Activated T-cell treated with anti-CD3 and anti-CD28 coated beads, Interleukin-2, amount 50 U/mL, for 4 hours (primary cell): ENCODE measurements at places on chromosomes 2 and 18. TPM values are rescaled to one million over a fixed set of nuclear protein-coding genes. Genes with fewer than 3 reads are reported as not detected.

GRCh38 chr2:177174486-177174885 lies 38.1 kb upstream of the HNRNPA3 start:
- DNase-seq = no peak

GRCh38 chr18:31610286-31611205 lies 18.9 kb downstream of the TTR start:
- DNase-seq = no peak

GRCh38 chr2:156892467-156893281 lies 364.8 kb upstream of the GALNT5 start:
- DNase-seq = no peak

DNA sequence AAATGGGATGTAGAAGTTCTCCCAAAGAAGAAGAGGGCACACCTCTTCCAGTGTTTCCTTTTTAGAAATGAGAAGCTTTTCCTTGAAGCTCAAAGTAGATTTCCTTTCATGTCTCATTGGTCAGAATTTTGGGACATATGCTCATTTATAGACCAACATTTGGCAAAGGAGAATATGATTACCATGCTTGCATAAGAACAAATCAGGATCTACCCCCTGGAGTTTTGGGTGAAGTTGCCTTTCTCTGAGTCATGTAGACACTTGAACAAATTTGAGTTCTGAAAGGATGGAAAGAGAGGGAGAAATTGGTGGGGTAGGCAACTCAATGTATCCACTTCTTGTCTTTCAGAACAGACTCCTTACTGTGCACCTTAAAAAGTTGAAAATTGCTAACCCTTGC lies 409.0 kb downstream of the SLC4A3 start:
- no peak for DNase-seq

DNA sequence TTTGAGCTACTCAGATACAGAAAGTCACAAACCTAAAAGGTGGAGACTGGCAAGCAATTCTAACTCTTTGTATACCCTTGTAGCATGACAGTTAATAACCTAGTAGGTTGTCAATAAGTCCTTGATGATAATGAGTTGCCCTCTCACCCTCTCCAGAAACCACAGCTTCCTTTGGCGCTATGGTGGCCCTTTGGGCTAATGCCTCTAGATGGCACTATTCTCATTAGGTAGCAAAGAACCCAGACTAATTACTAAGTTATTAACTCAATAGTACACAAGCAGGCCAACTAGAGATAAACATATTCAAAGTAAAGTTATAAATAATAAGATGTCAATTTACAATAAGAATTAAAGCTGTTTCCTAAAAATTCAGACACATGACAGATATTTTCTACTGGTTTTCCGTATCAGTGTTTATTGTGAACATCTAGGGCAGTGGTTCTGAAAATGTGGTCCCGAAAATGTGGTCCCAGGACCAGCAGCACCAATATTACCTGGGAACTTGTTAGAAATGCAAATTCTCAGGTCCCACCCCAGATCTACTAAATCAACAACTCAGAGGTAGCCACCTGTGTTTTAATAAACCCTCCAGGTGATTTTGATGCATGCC lies 41.1 kb downstream of the LDAH start:
- DNase-seq = no peak

DNA sequence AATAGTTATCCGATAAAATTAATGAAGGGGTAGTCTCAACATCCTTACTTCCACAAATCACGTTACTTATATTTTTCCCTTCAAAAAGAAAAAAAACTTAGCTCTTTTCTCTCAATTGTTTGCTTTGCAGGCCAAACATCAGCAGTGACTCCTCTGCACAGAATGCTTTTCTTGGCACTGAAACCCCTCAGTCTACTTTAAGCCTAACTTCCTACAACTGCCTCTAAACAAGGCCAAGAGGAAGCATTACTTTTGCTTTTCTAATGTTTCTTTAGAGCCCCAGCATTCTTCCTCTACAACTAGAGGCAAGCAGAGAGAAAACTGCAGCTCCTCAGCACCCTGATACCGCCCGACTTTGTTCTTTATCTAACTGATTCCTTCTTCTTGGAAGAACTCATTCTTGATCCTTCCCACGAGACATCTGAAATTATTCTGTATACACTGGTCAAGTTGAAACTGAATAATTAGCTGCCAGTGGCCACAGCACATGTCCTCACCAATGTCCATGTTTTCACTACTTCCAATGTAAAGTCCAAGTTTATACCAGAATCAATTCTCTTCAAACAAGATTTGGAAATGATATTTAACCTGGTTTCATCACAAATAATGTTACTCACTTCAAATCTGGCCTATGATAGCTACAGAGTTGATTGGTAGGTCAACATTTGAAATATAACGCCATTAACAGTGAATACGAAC lies 55.3 kb downstream of the DTNB start:
- no peak for DNase-seq

DNA sequence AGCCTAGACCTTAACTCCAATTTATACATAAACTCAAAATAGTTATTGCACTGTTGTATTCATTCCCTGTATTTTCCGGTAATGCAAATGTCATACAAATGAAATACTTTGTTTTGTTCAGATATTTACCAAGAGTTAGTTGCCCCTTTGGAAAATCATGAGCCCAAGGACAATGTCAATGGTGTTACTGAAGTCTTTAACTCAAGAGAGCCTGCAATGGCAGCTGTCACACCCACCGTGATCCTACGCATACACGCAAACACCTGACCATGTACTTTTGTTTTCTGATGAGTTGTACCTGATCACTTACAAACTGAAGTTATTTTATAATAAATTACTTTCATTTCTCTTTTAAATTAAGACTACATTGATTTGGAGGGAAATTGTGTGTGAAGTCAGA lies 11.7 kb upstream of the WIPF1 start:
- DNase-seq = no peak

DNA sequence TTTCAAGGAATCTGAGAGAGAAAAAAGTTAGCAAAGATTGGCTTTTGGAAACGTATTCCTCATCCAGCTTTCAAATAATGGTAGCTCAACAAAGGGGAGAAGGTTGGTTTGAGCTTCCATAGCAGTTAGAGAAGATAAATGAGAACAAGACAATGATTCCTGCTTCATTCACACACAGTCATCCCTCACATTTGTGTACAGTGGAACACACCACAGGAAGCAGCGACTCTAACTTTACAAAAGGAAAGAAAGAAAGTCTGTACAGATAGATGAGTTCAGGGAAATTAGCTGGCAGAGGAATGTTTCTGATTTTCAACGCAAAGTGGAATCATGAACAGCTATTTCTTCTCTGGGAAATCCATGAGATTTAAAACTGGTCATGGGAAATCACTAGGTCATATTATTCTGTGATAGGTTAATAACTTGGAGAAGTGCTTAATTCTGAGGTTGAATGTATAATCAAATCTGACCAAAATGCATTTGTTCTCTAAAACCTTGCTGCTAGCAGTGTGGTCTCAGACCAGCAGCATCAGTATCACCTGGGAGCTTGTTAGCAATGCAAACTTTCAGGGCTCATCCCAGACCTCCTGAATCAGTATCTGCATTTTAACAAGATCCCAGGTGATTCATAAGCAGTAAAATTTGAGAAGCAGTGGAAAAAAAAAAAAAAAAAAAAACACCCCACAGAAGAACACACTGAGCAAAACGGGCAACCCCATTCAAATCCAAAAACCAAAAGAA lies 112.0 kb downstream of the GRB14 start:
- DNase-seq = no peak

- peak; percentile 62 for DNase-seq
Measured at GRCh38 chr2:43169987-43170386, 56.4 kb downstream of the ZFP36L2 start.

DNA sequence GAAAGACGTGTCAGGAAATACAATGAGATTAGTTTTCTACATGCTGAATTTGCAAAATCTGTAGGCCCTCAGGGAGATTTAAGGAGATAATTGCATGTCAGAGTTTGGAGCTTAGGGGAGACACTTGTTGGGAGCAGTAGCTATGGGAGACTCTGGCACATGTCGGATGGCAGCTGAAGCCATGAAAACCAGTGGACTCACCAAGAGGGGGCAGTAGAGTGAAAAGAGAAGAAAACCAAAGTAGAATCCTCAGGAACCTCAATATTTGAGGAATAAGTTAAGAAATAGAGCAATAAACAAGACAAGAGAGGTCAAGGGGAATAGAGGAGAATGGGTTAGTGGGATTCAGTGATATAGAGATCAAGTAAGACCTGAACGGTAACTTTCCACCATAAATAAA lies 24.8 kb downstream of the RUFY4 start:
- DNase-seq = no peak

DNA sequence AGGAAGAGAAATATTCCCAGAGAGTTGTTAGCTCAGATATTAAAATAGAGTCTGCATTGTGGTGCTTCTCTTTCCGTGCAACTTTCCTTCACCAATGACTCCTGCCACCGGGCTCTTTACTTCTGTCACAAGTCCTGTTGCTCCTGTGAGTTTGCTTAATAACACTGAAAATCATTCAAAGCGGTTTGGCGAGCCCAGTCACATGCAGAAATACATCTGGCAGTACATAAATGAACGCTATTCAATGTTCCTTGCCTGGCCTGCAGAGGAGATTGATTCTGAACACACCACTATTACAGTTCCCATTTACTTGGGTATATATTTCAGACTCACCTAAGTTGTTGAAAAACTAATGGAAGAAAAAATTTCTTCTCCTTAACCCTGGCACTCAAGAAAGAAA lies 276.6 kb downstream of the ZNF521 start:
- DNase-seq = no peak

DNA sequence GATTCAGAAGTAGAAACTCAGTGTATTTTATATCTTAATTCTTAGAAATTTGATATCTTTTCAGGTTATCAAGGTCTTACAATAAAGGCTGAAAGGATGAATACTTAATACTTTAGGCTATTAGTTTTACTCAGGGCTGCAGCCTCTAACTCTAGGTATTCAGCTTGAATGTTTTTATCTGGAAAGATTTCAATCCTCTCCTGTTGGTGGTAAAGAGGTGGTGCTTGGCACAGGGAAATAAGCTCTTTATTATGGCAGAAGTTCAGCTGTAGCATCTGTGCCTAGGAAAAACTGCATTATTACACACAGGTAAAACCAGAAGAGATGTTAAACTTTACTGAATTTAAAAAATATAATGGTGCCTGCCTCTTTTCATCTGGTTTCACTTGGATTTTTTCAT lies 11.1 kb downstream of the ACVR2A start:
- DNase-seq = no peak

- no peak for DNase-seq
Measured at GRCh38 chr2:213122725-213123124, 28.7 kb downstream of the IKZF2 start.

DNA sequence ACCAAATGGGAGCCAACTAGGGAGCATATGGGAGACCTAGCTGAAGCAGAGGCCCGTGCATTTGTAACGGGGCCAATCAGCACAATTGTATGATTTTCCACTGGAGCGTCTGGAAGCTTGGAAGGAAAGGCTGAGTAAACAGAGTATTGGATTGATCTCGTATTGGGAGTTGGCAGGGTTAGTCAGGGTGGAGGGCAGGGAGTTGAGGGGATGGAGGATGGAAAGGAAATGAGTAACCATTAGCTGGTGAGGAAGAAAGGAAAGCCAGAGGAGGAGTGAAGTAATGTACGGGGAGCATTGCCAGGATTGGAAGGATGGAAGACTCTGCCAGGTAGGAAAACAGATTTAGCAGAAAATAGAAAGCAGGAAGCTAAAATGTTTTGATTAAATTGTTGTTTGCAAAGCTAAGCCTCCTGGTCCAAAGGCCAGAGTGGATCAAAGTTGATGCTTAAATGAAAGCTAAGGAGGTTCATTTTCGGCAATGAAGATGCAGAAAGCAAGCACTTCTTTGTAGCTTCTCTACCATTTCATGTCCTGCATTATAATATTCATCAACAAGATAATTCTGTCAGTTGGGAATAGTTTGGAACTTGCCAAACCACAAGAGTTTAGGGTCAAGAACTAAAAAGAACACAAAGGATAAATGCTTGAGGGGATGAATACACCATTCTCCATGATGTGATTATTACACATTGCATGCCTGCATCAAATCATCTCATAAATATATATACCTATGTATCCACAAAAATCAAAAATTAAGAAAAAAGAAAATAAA lies 75.6 kb upstream of the TTN start:
- no peak for DNase-seq

Gene REL
- 92.2 TPM for total RNA-seq

Gene PROC
- 0.19 TPM for total RNA-seq

Gene IL36RN
- 1.6 TPM for total RNA-seq

Gene ERMN
- 0.81 TPM for total RNA-seq

Gene PTPRM
- 3.5 TPM for total RNA-seq

Gene GKN2
- total RNA-seq = not detected

Gene CD28
- total RNA-seq = 124 TPM

Gene MCM6
- 185 TPM for total RNA-seq

Gene IGFBP2
- 1.9 TPM for total RNA-seq

Gene PASK
- 49.8 TPM for total RNA-seq
